Renal cortical epithelial cell (primary cell): ENCODE measurements at places on chromosomes 6 and 20. TPM values are rescaled to one million over a fixed set of nuclear protein-coding genes. Genes with fewer than 3 reads are reported as not detected.

Gene TNFRSF6B
- 10.8 and 191 TPM in 2 replicates for total RNA-seq

DNA sequence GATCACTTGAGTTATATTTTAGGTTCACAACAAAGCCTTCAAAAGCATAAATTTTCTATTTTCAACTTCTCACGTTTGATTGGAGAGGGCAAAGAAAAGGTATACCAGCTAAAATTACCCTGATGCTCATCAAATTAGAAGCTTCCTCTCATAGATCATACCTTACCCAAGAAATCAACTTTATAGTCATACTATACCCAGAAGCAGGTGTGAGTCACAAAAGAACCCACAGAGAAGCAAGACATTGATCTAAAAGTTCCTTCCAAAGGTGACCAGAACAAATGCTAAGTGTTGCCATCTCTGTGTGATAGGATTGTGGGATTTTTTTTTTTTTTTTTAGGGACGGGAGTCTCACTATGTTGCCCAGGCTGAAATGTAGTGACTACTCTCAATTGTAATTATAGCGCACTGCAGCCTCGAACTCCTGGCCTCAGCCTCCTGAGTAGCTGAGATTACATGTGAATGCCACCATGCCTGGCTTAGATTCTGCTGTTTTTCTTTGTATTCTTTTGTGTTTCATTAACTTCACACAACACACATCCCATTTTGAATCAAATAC lies 3.3 kb downstream of the EIF2S2 start:
- peak; percentile 13 for DNase-seq

DNA sequence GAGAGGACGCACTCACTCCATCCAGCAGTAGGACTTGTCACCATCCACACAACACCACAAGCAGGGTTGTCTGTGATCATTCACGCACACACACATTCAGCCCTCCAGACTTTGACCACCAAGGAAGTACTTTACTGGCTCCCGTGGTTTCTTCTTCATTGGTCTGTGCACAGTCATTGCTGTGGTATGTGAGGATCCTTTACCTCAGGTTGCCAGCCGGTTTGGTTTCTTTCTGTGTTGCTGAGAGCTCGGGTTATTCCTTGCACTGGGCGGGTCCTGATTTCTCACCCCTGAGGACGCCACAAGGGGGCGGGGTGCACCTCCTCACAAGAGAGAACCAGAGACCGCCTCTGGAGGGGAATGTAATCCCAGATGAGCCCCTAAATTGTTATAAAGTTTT lies 11.2 kb downstream of the SLC35A1 start:
- peak; percentile 90 for DNase-seq

DNA sequence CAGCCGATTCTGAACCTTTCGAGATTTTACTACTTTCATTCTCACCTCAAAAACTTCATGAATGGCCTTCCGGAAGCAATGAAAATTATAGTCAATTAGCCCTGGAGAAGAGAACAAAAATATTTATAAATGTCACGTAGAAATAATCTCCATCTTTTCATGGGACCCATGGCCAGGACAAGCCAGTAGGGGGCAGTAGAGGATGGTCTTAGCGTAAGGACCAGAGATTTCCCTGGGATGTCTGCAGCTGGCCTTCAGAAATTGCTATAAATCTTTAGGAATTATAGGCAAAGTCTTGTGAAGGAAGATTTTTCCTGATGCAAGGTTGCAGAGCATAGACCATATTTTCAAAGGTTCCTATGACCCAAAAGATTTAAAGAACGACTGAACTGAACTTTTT lies 15.6 kb upstream of the UBE2J1 start:
- DNase-seq = peak; percentile 38

Gene PNPLA1
- total RNA-seq = not detected in 2 replicates

- no peak for DNase-seq
These were observed 24.3 kb upstream of the LRFN2 start for GRCh38 chr6:40611434-40611833.

DNA sequence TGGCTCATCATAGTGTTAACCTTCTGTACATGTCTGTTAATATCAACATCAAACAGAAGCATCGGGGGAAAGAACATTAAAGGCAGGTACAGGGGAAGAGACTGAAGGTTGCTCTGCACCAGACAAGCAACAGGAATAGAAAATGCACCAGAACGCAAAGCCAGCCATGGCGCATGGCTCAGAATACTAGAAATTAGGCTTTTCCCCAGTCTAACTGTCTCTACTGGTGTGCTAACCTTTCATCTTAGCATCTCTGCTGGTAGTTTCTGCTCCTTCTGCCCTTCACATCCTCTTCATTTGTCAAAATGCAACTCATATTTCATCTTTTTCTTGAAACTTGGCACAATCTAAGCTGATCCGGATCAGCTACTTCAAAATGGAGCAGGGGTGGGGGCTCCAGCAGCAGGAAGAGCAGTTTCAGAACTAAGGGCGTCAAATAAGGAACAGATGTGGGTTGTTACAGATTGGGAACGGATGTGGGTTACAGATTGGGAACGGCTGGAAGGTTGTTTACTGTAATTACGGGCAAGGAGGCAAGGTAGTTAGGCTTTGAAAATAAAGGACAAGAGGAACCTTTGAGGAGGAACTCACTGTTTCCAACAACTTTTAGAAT lies 13.1 kb upstream of the RNASET2 start:
- DNase-seq = no peak

DNA sequence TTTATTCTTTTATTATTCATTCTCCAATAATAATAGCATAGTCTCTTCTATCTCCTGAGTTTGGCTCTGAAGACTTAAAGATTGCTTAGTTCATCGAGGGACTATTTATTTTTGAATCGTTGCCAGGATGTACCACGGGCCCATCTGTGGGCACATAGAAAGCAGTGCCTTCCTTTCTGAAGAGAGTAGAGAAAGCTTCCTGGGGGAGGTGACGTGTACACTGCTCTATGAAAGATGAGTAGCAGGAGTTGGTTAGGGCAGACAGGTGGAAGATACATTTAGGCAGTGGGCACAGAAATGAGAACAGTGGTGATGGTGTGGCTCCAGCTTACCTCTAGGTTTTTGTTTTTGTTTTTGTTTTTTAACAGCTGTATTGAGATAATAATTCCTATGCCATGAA lies 98.4 kb downstream of the CDKAL1 start:
- no peak for DNase-seq

Gene PPP1R16B
- total RNA-seq = 0.15 and 0.17 TPM in 2 replicates

- DNase-seq = no peak
These were observed 43.5 kb upstream of the ECI2 start for GRCh38 chr6:4178737-4179333.

DNA sequence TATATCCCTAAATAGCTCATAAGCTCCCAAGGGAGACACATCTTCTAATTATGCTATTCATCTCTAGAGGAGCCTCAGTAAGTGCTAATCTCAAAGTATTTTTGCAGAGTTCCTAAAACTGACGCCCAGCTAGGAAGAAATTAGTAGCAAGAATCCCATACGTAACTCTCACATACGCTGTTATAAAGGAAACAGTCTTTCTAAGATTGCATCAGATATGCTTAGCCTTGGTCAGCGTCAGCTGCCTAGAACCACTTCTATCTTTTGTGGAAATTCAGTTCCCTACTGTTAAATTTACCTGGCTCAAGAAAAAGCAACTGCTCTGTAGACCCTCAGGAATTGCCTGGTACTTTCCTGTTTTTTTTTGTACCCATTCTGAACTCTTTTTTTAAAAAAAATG lies 13.6 kb downstream of the RIPOR2 start:
- no peak for DNase-seq

- DNase-seq = no peak
These were observed 6.1 kb downstream of the RIN2 start for GRCh38 chr20:19764207-19764606.

- DNase-seq = no peak
These were observed 10.5 kb upstream of the DEFB128 start for GRCh38 chr20:199996-200395.

- DNase-seq = peak; percentile 13
These were observed 32.8 kb downstream of the DYNLT1 start for GRCh38 chr6:158611541-158612370.

DNA sequence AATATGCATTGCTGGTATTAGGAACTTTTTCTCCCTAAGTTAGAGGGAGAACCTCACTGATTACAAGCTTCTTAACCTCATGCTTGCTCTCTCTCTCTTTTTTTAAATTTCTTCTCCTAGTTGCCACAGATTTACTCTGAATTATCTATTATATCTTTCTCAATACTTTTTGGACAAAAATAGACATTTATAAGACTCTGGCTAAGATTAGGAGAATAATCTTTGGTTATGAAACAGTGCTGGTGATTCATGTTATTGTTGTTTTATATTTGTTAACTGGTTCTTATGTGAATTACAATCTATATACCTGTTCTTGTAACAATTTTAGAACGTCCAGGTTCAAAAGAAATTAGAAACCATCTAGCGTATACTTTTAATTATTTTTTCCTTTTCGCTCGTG lies 187.8 kb downstream of the OGFRL1 start:
- no peak for DNase-seq
